ENCODE measurements at places on chromosomes 3 and 15.
A peak's percentile ranks its signal among the peaks of the same experiment; 100 is the strongest.

GRCh38 chr3:159765030-159765859 is 223.4 kb upstream of the IL12A start:
- peak; percentile 81 for DNase-seq

DNA sequence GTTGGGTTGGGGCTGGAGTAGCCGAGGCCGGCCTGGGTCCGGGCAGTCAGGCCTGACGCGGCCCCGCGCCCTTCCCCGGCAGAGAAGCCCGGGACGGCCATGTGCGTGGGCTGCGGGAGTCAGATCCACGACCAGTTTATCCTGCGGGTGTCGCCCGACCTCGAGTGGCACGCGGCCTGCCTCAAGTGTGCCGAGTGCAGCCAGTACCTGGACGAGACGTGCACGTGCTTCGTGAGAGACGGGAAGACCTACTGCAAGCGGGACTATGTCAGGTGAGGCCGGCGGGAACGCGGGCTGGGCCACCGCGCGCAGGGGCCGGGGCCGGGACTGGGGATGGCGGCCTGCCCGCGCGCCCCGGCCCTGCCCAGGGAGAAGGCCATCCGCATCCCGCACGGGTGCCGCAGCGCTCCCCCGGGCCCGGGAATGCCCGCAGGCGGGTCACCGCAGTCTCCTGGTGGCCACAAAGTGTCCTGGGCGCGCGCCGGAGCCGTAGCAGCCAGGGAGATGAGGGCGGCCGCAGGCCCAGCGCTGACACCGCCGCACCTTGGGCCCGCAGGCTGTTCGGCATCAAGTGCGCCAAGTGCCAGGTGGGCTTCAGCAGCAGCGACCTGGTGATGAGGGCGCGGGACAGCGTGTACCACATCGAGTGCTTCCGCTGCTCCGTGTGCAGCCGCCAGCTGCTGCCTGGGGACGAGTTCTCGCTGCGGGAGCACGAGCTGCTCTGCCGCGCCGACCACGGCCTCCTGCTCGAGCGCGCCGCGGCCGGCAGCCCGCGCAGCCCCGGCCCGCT is 1.3 kb downstream of the ISL2 start:
- DNase-seq = no peak

DNA sequence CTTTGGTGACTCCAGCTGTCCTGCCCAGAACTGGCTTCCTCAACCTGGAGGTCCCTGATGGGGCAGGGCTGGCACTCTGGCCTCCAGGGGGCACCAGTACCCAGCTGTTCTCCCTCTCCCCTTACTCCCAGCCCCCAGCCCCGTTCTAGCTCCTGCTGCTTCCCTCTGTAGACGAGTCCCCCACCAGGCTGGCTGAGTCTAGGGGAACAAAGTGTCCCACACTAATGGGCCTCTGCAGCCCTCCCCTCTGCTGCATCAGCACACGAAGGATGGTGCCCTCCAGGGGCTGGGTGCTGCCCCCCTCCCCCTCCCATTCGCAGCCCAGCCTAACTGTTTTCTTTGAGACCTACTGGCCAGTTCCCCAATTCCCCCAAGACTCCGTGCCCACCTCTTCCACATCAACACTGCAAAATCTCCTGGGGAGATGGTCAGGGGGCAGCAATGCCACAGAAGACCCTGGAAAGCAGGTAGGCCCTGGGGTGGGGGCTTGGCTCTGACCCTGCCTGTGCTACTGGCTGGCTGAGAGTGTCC is 4.2 kb downstream of the RHCG start:
- DNase-seq = no peak

- no peak for DNase-seq
Observed at GRCh38 chr3:38205472-38205805, 40.1 kb downstream of the OXSR1 start.

DNA sequence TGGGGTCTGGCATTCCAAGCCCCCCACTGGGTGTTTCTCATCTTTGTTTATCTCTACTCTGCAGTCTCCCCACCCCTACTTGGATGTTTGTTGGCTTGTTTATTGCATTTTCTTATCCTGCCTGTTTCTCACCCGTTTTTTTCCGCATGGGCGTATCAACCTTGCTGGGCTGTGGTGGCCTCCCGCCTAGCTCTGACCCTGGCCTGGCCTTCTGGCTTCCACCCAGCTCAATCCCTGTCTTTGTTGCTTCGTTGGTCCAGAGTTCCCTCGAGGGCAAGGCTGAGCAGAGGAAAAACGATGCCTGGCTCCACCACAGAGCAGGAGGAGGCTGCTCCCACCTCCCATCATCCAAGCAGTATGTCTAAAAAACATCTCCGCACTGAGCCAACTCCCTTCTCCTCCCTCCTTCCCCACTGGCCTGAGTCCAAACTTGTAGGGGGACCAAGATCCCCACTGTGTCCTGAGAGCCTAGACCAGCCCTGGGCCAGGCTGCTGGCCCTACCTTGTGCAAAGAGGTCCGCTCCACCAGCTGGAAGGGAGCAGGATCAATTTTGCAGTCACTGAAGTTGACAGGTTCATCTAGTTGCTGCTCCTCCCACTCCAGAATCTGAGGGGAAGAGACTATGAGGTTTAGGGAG is 9.8 kb downstream of the CLCN2 start:
- peak; percentile 82 for DNase-seq

GRCh38 chr15:39354189-39354588 is 226.7 kb upstream of the THBS1 start:
- DNase-seq = no peak

GRCh38 chr3:152466784-152467183 is 198.1 kb downstream of the MBNL1 start:
- DNase-seq = no peak

DNA sequence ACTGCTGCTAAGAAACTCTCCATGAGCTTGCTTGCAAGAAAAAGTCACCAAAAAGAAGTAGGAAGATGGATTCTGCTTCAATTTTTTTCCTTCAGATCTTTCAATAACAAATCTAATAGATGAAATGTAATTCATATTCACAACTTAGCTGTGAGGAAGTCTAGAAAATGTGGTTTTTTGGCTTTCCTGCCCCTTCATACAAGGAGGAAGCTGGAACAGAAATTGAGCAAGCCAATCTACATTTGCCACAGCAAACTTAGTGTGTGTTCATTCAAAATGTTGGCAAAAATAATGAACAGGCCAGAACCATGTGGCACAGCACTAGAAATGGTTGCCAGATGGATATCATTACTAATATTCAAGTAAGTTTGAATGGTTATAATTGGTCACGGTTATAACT is 93.2 kb upstream of the NEDD4 start:
- DNase-seq = no peak

DNA sequence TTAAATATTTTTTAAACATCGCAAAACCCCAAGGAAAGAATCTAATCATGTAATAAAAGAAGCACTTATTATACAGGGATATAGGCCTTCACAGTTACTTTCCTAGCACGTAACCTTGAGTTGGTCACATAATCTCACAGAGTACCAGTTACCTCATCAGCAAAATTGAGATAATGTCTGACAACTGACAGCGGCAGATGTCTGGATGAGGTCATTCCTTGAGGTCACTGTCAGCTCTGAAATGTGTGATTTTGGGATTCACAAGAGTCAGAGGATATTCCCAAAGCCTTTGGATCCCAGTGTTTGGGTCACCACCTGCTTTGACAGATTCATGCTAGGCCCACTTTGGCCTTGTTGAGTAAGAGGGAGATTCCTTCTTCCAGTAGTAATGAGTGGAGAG is 151.4 kb upstream of the SEMA6D start:
- DNase-seq = no peak

GRCh38 chr3:46615050-46615775 is 2.9 kb downstream of the FAM240A start:
- DNase-seq = no peak

- no peak for DNase-seq
Observed at GRCh38 chr3:16494094-16494493, 19.4 kb downstream of the RFTN1 start.

GRCh38 chr15:100942656-100943425 is 23.7 kb downstream of the LRRK1 start:
- DNase-seq = no peak

DNA sequence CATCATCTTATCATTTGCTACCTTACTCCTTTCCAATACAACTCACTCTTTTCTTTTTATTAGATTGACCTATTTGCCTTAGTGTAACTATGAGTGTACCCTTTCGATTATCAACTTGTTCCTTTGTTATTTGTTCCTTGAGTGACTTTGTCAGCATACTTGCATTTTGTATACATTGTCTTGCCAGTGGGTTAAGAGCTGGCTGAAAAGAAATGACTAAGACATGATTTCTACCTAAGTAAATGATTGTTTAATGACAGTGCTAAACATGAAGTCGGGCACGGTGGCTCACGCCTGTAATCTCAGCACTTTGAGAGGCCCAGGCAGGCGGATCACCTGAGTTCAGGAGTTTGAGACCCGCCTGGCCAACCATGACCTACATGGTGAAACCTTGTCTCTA is 1042.3 kb downstream of the TBL1XR1 start:
- no peak for DNase-seq

- peak; percentile 86 for DNase-seq
Observed at GRCh38 chr15:70605606-70606410, 157.6 kb downstream of the UACA start.

- no peak for DNase-seq
Observed at GRCh38 chr15:69576948-69577351, 124.3 kb downstream of the RPLP1 start.

DNA sequence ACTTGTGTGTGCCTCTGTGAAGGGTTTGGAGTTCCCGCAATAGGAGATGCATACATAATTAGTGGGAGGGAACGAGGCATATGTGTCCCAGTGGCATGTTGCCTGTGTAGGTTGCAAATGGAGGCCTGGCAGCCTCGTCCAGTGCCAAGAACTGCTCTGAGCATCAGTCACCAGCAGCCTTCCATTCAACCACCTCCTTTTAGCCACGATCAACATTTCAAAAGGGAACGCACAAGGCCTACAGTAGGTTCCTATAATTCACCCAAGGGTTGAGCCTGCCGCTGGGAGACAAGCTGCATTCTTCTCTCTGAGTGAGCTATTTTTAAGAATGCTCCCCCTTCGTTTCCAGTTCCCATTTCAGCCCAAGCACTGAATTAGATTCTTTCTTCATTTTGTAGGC is 78.8 kb upstream of the CTNNB1 start:
- no peak for DNase-seq

DNA sequence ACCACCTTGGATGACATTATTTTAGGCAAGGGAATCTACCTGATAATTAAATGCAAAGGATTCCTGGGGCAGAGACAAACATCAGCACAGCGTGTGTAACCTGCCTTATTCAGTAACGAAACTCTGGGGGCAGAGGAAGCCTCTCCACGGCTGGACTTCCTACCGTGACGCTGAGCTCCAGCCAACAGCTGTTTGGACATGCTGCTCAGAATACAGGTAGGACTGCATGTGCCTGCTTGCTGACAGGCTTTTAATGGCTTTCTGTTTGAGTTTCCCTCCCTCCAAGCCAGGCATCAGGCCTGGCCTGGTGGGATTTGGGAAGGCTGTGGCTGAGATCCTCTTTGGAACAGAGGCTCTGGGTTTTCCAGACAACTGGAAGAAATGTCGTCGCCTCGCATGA is 150.6 kb downstream of the ADAMTS17 start:
- no peak for DNase-seq

GRCh38 chr3:53970661-53971060 is 79.0 kb upstream of the SELENOK start:
- no peak for DNase-seq

DNA sequence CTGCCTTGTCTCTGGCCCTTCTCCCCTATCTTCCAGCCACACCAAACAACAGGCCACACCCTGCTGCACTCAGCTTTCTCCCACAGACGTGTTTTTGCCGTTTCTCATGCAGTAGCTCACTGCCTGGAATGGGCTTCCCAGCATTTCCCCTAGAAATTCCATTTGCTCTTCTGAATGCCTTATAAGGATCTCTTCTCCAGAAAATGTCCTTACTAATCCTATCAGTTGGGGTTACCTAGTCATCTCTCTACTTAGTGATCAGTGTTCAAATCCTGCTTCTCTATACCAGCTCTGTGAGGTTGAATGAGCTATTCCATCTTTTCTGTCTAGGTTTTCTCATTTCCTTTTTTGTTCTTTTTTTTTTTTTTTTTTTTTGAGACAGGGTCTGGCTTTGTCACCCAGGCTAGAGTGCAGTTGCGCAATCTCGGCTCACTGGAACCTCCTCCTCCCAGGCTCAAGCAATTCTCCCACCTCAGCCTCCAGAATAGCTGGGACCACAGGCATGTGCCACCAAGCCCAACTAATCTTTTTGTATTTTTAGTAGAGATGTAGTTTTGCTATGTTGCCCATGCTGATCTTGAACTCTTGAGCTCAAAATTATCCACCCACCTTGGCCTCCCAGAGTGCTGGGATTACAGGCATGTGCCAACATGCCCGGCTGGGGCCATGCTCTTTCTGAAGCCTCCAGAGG is 98.2 kb upstream of the CHD2 start:
- no peak for DNase-seq

GRCh38 chr3:142866841-142867631 is 21.8 kb downstream of the PCOLCE2 start:
- no peak for DNase-seq

DNA sequence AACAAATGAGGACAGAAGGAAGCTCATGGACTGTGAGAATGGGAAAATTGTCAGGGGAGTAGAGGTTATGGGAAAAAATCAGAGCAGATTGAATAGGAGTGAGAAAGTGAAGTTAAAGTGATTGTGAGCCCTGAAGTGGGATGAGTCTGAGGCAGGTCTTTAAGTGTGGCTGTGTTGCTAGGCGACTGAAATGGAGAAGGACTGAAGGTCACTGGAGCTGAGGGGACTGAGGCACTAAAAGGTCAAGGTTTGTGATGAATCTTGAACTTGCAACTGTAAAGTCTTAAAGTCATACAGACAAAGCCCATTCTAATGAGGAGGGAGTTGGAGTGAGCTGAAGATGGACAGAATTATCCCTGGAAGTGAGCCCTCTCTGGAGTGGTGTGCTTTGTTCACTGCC is 518.9 kb downstream of the TUSC7 start:
- no peak for DNase-seq

GRCh38 chr15:69593981-69594966 is 141.7 kb downstream of the RPLP1 start:
- DNase-seq = peak; percentile 46

GRCh38 chr3:194082743-194083636 is 53.0 kb upstream of the HES1 start:
- DNase-seq = no peak

DNA sequence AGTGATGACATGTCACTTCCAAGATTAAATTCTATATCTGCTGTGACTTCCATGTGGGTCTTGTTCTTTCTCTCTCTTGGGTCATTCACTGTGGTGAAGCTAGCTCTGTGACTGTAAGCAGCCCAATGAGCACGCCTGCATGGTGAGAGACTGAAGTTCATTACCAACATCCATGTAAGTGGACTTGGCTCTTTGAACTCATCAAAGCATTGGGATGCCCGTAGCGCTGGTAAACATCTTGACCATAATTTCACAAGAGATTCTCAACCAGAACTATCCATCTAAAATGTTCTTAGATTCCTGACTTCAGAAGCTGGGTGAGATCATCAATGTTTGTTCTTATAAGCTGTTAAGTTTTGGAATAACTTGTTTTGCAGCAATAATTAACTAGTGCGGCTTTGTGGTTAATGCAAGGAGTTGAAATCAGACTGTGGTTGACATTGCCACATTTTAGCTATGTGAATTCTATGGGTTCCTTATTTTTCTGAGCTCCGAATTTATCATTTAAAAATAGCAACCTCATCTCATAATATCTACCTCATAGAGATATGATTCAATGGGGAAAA is 31.6 kb upstream of the LRRC3B start:
- DNase-seq = no peak

GRCh38 chr3:110074095-110074494 is 736.7 kb upstream of the DPPA4 start:
- no peak for DNase-seq

GRCh38 chr15:62094388-62094787 is 27.6 kb downstream of the C2CD4A start:
- DNase-seq = no peak

- no peak for DNase-seq
Observed at GRCh38 chr3:152589644-152590043, 245.3 kb upstream of the P2RY1 start.

GRCh38 chr3:74623261-74623836 is 8.9 kb upstream of the CNTN3 start:
- DNase-seq = no peak
